Stimulated activated CD4-positive, alpha-beta T cell treated with anti-CD3 and anti-CD28 coated beads, Interleukin-12 subunit alpha, Interleukin-12 subunit beta, amount 100 ng/mL, for 48 hours (primary cell): ENCODE measurements at places on chromosomes 13 and 19.

- no peak for DNase-seq
Observed at GRCh38 chr13:110195547-110196485, 111.1 kb downstream of the COL4A1 start.

DNA sequence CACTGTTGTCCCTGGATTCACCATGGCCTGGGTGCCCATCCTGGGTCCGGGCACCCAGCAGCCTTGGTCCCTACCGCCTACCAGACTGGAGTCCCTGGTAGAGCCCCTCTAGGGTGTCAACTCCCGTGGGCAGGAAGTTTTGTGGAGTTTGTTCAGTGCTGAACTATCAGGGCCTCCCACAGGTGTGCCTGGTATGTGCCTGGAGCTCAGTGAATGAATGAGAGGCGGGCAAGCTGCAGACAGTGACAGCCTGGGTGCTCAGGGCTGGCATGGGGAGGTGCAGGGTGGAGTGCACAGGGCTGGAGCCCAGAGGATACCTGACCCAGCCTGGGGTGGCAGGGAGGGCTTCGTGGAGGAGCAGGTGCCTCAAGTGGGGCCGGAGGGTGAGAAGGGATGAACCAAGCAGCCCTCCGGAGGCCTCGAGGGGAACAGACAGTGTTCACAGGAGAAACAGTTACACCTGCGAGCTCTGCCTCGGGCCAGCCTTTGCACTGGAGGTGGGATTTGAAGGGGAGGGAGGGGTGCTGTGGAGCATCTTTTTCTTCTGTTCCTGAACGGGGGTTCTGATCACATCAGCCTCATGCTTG, 29.6 kb downstream of the PAK4 start:
- DNase-seq = no peak

DNA sequence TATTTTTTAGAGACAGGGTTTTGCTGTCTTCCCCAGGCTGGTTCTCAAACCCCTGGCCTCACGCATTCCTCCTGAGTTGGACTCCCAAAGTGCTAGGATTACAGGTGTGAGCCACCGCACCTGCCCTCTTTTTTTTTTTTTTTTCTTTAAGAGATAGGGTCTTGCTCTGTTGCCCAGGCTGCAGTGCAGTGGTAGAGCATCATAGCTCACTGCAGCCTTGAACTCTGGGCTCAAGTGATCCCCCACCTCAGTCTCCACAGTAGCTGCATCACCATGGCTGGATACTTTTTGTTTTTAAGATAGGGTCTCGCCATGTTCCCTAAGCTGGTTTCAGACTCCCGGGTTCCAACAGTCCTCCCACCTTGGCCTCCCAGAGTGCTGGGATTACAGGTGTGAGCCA, 1.5 kb downstream of the KCNJ14 start:
- no peak for DNase-seq

DNA sequence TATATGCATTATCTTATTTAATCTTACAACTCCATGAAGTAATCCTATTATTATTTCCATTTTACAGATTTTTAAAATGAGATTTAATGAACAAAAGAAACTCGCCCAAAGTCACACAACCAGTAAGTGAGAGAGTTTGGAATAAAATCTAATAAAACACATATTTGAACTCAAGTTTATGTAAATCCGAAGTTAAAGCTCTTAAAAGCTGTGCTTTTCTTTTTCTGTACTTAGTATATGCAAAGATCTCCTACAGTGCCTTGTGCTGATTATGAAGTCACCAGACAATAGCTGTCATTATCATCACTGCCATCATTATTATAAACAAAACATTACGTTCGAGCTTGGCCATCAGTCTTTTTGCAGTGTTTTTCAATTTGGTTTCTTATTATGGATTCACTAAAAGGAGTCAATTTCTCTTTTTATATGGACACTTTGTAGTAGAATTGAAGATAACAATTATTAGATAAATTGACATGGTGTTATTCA, 29.7 kb upstream of the ENOX1 start:
- no peak for DNase-seq

GRCh38 chr19:31349160-31349881, at the start of gene TSHZ3:
Gene TSHZ3, minus strand, starts transcription at chr19:31349436. Its CDS starts 217 bp downstream, at chr19:31349219.
- DNase-seq = no peak
